Mesendoderm (in vitro differentiated cells): ENCODE measurements at places on chromosomes 5 and 9.
A peak's percentile ranks its signal among the peaks of the same experiment; 100 is the strongest.

DNA sequence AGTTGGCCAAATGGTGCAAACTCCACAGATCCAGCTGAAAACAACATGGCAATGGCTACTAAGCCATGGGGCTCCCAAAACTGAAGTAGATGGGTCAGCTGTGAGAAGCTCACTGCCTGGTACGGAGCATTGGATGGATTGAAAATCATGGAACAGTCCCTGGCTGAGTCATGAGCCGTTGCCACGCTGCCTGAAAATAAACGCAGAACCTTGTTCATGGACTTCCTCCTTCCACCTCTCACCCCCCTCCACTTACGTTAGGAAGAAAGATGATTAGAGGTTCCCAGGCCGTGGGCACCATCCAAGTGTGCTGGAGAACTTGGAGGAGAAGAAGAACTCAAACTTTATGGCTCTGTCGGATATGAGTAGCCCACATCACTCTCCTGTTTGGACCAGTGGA lies 6.8 kb upstream of the DIPK1B start:
- DNase-seq: no peak

GRCh38 chr9:134361843-134362414 lies 35.7 kb downstream of the RXRA start:
- no peak for DNase-seq

DNA sequence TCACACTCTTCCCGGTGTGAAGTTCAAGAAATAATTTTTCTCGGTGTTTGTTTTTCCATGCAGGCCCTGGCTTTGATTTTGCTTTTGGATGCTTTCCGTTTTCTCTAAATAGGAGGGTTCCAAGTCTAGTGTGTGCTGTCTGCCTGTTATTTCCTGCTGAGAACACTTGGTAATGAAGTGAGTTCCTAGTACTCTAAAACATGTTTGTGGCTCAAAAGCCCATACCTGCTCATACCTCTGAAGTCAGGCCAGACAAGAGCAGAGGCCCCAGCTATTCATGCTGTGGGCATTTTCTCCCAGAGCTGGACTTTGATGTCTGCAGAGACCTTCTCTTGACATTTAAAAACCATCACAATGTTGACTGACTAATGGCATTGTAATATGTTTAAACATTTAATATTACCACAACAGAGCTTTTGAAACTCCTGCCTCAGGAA lies 211.2 kb downstream of the GOLPH3 start:
- no peak for DNase-seq

DNA sequence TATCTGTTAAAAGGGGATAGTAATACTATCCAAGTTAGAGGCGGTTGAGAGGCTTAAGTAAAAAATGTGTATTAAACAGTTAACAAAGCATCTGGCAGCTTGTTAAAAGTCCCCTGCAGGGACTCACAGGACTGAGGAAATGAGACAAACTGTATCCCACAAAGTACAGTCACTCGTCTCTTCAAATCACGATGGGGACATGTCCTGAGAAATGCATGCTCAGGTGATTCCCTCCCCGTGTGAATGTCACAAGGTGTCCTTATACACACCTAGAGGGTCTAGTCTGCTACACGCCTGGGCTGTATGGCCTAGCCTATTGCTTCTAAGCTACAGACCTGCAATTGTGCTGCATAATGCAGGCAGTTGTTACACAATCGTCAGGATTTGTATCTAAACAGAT lies 237.0 kb downstream of the IRX2 start:
- DNase-seq: no peak

- peak; percentile 19 for DNase-seq
Measured at GRCh38 chr9:70421272-70422180, 7.1 kb upstream of the KLF9 start.

GRCh38 chr9:122904466-122904822 lies 715 bp downstream of the RC3H2 start:
- DNase-seq: peak; percentile 80

- peak; percentile 24 for DNase-seq
Measured at GRCh38 chr5:135190416-135191083, 156.5 kb upstream of the PITX1 start.

- no peak for DNase-seq
Measured at GRCh38 chr5:10839118-10839517, 78.1 kb upstream of the DAP start.

DNA sequence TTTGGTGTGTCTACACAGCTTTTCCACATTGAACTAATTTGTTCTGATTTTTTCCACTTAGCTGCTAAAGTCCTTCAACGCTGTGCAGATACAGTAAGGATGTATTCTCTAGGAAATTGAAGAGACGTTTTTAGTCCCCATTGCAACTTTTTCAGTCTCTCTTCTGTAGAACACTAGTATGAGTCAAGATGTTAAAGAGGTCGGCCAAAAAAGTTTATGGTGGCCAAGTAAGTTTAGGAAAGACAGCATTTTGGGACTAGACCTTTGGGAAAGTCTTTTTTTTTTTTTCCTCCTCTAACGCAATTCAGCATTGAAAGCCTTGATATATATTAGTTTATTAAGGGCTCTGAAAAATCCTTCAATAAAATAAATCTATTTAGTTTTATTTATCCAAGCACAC lies 243.5 kb upstream of the FBXL7 start:
- no peak for DNase-seq

GRCh38 chr9:31153250-31153840 lies 1231.1 kb upstream of the ACO1 start:
- no peak for DNase-seq

GRCh38 chr5:159641371-159642039 lies 274.8 kb upstream of the ADRA1B start:
- DNase-seq: no peak

DNA sequence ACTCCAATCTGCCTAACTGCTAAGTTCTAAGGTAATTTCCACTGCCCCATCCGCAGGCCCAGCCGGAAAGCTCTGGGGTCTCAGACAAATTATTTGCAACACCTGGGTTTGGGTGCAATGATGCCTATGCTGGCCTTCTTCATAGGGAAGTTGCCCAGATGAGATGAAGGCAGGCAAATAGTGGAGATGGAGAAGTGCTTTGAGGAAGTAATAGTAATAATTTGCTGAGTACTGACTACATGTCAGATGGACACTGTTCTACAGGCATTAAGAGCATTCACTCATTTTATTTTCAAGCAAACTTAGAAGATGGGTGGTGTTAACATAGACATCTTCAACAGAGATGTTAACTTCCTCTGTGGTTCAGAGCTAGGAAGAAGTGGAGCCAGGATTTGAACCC lies 3.8 kb downstream of the PCDH12 start:
- no peak for DNase-seq

DNA sequence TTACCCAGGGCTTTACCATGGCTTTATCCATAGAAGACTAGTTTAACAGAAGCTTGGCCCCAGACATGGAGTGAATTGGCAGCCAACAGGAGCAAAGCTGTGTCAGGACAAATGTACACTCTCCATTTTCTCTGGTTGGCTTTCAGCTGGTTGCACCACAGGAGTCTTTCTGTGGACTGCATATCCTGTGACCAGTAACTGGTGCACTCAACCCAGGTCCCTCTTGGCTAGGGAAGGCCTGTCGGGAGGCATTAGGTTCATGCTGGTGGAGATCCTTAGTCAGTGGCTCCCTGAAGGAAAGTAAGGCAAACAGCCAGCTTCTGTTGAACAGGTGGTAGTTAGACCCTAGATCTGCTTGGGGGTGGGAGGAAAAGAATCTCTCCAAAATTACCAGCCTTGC lies 146.9 kb upstream of the TLX3 start:
- DNase-seq: peak; percentile 1

DNA sequence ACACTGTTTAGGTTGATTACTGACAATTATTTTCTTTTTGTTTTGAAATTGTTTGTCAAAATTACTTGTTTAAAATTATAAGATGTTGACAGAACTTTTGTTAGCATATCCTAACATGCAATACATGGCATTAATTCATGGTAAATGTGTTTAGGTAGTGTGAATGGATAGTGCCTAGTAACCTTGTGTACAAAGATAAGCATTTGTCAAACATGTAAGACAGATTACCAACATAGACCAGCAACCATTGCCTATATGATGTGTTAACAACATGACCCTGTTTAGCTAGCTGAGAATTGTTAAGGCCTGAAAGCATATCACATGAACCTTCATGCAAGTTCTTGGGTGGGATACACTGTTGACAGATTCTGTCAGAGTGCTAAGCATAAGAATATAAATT lies 13.4 kb downstream of the MAN2A1 start:
- no peak for DNase-seq

GRCh38 chr9:135103931-135104639 lies 16.6 kb downstream of the OLFM1 start:
- no peak for DNase-seq

DNA sequence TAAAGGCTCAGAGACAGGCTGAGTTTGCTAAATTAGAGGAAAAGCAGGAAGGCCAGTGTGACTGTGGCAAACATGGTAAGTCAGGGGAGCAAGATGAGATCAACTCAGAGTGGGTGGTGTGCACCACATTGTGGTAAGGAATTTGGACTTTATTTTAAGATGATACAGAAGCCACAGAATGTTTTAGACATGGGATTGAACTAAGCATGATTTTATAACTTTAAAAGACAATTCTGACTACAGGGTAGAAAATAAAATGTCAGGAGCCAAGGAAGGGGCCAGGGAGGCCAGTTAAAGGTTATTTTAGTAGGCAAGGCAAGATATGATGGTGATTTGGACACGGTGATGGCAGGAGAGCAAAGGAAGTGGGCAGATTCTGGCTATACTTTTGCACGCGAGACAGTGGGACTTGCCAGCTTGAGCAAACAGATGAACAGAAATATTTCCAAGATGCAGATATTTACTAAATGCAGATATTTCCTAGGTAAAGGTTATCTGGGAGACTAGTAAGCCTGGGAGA lies 53.9 kb downstream of the TSSK1B start:
- no peak for DNase-seq

DNA sequence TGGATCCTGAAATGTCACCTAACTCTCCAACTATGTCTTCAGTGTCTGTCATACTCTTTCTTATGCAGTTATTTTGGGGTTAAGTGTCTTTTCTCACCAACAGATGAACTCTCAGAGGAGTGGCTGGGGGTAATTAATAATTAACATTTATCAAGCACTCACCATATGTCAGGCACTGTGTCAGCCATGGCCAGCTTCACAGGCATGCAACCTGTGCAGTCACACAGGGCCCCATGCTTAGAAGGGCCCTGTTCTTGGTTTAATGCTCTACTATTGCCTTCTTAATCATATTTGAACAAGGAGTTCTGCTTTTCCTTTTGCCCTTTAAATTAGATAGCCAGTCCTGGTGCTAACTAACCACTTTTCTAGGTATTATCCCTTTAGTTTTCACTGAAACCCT lies 3.4 kb upstream of the GRPEL2 start:
- no peak for DNase-seq

DNA sequence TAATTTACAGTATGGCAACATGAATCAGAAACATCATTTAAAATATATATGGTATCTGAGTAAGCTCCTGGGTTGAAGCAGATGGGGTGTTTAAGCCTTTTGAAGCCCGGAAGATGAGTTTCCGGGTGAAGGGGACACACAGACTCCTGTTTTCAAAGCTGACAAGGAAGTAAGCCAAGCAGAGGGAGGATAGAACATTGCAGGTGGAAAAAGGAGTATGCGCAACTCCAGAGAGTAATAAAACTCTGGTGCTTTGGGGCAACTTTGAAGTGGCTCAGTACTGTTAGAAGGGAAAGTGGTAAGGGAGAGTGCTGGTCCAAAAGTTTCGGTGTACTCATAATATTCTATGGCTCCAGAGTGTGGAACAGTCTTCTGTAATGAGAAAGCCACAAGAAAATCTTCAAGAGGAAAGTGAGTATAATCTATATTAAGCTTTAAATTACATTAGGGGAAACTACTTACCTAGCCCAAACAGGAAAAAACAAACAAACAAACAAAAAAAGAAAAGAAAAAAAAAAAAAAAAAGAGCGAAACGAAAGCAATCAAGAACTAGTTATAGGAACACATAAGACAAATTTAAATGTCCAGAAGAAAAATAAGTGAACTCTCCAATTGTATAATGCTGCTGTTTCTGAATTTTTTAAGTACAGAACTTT lies 2.3 kb upstream of the ST8SIA4 start:
- no peak for DNase-seq

GRCh38 chr5:179143446-179143845 lies 83.3 kb downstream of the ZNF354C start:
- peak; percentile 95 for DNase-seq

DNA sequence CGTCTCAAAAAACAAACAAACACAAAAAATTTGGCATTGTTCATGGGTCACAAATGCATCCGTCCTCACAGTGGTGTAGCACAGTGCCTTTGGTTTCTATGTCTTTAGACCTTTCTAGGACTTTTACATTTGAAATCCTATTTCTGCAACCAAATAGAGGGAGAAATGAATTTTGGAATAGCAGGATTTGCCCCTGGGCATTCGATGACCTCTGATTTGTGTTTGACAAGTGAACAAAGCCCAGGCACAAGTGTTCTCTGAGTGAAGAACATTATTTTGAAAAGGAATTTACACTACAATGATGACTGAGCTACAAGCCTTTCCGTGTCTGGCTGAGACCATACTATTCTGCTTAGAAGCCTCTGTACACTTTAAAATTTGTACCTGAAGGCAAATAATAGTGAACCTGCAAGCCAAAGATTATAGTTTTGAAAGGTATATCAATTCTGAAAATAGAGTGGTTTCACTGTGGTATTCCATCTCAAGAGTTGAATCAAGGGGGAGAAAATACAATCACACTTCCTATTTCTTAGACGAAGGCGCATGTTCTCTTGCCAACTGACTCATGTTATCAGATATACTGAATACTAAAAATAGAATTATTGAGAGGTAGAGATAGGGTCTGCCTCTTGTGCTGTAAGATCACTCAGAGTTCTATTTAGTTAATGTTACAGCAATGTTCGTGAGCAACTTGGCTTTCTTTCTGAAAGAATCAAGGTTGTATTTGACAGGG lies 297.6 kb downstream of the KDM4C start:
- no peak for DNase-seq

DNA sequence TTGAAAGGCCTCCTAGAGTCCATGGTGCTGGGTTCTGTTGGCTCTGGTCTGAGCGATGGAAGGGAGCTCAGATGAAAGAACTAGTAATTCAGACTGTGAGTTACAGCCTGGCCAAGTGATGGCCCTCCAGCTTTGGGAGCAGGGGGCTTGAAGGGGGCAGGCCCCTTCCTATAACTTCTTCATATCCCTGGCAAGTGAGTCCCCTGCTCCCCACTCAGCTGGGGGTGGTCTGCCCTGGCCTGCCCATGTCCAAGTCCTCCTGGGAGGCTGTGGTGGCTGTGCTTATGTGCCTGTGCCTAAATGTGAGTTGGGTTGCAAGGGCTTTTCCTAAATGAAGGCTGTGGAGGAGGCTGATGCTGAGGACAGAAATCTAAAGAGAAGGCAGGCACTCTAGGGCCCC lies 80.1 kb downstream of the MACROH2A1 start:
- DNase-seq: no peak

DNA sequence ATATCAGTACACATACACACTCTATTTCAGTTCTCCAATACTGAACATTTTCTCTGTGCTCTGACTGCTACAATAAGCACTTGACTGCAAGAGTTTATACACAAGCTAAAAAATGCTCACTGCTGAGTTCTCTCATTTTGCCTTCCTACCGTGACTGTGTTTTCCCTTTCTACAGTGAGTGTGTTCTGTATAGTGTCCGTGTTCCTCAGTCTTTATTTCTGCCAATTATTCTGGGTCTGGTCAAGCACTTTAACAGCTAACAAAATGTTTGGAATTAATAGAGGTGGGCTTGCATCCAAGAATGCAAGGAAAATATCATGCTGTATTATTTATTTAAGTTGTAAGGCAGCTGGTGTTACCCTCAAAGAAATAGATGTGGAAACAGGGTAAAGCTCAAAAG lies 217.0 kb upstream of the NREP start:
- no peak for DNase-seq
